ENCODE measurements at places on chromosomes 11 and 22. TPM values are rescaled to one million over a fixed set of nuclear protein-coding genes. Genes with fewer than 3 reads are reported as not detected.

The C11orf86 gene
- not detected for total RNA-seq

The OR51B4 gene
- total RNA-seq, result not detected

The RAB36 gene
- total RNA-seq, result 0.31 TPM

The KRTAP5-8 gene
- not detected for total RNA-seq

The HTR3B gene
- not detected for total RNA-seq

The RAG2 gene
- total RNA-seq, result not detected

The ZDHHC24 gene
- total RNA-seq, result 14.9 TPM
